ENCODE measurements at places on chromosomes 7 and 10.

DNA sequence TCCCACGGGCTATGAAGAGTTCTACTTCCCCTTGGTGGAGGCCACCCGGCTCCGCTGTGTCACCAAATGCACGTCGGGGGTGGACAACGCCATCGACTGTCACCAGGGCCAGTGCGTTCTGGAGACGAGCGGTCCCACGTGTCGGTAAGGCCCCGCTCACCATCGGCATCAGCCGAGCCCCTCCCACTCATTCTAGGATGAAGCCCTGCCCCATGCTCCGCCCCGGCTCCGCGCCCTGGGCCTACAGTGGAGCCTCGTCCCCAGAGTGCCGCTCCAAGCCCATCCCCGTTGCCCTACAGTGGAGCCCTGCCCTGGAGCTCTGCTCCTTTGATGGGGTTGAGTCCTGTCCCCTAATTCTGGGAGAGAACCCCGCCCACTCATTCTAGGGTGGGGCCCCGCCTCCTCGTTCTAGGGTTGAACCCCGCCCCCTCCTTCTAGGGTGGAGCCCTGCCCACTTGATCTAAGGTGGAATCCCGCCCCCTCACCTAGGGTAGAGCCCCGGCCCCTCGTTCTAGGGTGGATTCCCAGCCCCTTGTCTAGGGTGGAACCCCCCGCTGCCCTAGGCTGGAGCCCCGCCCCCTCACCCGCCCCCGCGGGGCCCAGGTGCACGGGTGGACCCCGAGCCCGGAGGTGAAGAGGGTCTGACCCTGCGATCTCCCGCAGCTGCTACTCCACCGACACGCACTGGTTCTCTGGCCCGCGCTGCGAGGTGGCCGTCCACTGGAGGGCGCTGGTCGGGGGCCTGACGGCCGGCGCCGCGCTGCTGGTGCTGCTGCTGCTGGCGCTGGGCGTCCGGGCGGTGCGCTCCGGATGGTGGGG lies 3.4 kb upstream of the MUC12 start:
- DNase-seq, result peak; percentile 60

DNA sequence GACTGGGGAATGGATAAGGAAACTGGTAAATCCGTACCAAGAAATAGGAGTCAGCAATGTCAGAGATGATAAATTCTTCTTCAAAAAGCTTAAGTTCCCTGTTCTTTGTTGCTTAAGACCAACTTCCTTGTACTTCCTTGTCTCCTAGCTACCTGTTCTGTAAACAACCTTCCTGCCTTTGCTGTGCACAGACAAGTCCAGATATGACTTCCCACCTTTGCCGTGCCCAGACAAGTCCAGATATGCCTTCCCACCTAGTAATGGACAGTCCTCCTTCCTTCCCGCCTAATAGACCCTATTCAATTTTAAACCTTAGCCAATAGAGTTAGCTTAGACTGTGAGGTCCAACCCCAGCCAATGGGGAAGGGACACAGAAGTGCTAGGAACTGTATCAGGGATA lies 2.5 kb upstream of the ZNF33A start:
- no peak for DNase-seq

GRCh38 chr10:63583909-63584724 lies 62.9 kb downstream of the REEP3 start:
- DNase-seq, result no peak

- no peak for DNase-seq
These were observed 177.5 kb downstream of the HPSE2 start for GRCh38 chr10:99057936-99058690.
